Activated naive CD4-positive, alpha-beta T cell treated with anti-CD3 and anti-CD28 coated beads, Interleukin-2, amount 50 U/mL, for 72 hours (primary cell): ENCODE measurements at places on chromosomes 4 and X.
A peak's percentile ranks its signal among the peaks of the same experiment; 100 is the strongest.

DNA sequence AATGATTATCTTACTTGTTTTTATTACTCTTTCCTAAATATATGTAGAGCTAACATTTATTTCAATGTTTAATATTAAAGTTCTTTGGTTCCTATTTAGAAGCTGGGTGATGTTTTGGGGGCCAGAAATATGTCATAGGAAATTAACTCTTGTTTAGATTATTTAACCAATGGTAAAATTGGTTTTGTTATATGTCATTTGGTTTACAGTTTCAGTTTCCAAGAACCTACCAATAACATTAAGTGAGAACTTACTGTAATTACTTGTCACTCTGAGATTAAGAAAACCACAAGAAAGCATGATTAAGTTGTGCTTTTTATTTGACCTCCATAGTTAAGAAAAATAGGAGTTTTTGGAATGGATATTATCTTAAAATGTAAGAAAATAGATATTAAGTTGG, 121.2 kb downstream of the NDST3 start:
- DNase-seq = no peak

DNA sequence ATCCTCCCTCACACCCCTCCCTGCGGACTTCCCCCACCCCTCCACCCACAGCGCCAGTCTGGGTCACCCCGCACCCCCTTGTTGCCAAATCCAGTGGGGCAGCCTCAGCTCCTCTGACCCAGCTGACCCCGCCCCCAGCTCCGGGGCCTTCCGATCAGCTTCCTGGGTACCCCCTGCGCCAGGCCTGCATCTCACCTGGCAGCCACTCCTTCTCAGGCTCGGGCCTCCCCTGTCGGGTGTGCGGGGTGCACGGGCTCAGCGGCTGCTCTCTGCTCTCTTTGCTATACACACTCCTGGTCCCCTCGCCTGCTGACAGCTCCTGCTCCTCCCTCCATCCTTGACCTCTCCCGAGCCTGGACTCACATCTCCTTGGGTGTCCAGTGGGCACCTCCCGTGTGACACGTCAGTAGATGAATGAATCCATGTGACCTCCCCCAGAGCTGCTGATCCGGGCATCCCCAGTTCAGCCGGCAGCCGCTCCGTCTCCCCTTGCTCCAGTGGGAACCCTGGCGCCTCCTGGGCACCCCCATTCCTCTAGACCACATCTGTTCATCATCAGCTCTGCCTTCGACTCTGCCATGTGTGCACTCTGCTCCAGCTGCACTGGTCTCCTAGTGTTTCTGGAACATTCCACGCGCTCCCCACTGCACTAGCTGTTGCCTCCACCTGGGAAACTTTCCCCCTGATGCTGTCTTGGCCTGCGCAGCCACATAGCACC, 9.9 kb downstream of the CFAP99 start:
- no peak for DNase-seq

DNA sequence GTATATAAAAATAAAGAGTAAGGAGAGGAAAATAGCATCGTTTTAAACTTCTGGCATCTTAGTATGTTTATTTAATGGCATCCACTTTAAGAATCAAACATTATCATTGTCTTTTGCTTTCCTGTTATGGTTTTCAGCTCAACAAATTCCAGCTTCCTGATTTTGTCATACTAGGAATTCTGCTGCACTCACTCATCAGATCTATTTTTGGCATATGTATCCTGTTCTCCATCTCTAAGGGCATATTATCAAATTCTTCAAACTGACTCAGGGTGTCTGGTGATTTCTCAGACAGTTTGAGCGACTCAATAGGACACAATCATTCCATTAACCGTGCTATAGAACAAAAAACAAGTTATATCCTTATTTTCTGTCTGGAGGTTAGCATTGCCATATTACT, 248.5 kb upstream of the DIAPH2 start:
- no peak for DNase-seq

DNA sequence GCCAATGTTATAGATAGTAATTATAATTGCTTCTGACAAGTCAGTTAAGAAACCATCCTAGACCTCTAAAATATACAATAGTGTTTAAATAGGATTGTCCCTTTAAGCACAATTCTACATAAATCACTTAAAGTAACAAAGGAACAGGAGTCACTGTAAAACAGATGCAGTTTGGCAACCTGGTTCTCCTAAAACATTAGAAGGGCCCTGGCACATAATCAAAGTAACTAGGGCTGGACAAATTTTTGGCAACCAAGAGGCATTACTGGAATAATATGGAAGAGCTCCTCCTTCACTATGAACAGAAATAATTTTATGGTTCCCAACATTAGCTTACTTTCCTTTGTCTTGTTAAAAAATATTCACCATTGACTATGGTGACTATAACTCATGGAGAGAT, 75.0 kb upstream of the CCDC160 start:
- no peak for DNase-seq

DNA sequence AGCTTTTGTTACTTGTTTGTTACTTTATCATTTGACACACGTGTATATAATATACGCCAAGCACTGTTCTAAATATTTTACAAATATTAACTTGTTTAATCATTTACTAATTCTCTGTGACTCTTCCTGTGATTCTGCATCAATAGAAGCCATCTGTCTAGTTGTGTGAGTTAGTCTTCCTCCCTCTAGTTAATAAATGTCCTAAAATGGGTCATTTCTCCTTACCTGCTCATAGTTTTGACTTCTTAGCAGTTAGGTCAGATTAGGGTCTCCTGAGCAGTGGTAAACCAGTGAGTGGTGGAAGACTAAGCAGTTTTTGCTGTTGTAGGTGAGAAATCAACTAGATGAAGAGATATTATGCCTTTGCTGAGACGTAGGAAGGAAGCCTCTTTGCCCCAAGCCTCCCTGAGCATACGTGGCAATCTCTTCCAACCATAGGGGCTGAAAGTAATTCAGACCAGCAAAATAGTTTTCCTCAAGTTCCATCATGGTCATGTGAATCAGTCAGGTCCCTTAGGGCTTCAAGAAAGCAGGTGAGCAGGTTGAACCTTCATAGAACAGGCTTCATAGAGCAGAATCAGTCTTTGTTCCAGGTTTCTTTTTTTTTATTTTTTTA, 38.7 kb upstream of the THOC2 start:
- DNase-seq = no peak

GRCh38 chr4:89868999-89869589, 25.6 kb upstream of the MMRN1 start:
- DNase-seq = no peak

- peak; percentile 42 for DNase-seq
These were observed 12.2 kb downstream of the RGS12 start for GRCh38 chr4:3304831-3305609.

GRCh38 chr4:51866835-51867234, 23.9 kb downstream of the DCUN1D4 start:
- no peak for DNase-seq

GRCh38 chrX:24369816-24370215, 9.4 kb downstream of the SUPT20HL1 start:
- DNase-seq = no peak

GRCh38 chr4:163611784-163612445, 117.4 kb downstream of the TMA16 start:
- DNase-seq = no peak

DNA sequence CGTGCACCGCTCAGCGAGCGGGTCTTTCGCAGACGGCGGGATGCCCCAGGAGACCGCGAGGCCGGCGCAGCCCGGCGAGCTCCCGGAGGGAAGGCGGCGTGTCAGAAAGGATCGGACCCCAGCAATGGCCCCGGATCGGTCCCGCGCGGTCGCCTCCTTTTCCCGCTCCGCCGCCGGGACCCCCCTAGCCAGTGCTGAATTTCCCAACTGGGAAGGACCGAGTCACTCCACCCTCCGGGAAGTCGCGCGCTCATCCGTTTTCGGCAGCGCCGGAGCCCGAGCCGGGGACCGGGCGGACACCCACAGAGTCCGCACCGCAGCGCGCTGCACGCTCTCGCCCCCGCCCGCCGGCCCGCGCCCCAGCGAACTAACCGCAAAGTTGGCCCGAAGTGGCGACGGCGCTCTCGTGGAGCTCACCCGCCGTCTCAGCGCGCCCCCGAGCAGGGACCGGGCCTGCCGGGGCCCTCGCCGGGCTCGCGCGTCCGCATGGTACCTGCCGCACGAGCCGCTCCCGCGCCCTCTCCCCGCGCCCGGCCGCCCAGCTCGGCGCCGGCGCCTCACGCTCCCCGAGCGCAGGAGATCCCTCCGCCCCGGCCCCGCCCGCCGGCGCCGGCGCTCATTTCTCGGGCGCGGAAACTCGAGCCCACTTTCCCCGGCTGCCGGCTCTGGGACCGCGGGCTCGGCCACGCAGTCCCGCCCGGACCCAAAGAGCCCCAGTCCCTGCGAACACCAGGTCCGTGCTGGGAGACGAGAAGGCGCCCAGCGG, at the start of gene FAT1:
Gene FAT1, minus strand, starts transcription at position 565 of the 766 bp plus-strand sequence. CDS start 14,029 bp downstream, outside the sequence.
- no peak for DNase-seq

DNA sequence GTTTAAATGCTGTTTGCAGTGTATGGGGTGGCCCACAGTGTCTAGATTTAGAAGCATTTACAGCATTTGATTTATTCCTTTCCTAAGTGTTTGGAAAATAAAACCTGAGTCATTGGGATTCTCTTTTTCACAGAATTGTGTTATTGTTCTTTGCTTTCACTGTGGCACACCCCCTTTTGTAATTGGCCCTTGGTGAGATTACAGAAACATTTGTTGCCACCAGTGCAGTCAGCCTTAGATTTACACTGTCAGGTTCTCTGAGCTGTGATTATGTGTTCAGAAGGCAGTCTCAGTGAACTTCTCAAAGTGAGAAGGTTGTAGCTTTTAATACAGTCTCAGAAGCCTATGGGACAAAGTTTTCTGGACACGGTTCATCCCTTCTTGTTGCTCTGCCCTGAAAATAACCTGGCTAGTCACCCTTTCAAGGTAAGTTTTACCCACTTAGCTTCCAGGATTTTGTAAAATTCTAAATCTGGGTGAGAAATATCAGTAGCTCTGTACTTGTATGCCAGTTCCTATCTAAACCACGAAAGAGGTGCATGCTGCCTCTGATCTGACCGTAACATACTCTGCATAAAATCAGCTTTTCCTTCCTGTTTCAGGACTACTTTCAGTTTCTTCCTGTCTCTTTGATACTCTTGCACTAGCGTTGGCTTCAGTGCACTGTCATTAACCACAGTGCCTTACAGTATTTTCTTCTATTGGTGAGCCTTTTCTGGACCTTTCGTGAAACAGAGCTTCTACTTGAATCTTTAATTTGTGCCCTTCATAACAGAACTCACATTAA, 12.6 kb downstream of the RUFY3 start:
- no peak for DNase-seq

DNA sequence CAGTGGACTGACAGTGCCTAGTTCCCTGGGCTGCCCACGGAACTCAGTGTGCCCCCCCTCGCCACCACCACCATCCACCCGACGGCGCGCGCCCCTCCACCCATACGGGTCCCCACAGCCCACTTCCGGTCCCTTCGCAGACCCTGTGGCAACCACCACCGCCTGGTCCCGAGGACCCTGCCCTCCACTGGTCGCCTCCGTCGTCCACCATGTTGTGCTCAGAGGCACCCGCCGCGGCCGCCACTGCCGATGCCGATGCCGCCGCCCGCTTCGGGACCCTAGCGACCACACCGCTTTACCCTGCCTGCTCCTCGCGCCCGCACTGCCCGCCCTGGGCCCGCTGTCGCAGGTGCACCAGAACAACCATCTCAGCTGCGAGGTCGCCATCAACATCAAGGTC, 66.5 kb upstream of the LANCL3 start:
- no peak for DNase-seq

- no peak for DNase-seq
These were observed 554.8 kb upstream of the PABPC4L start for GRCh38 chr4:134756421-134756820.

GRCh38 chr4:168765322-168765721, 244.7 kb downstream of the CBR4 start:
- DNase-seq = no peak

GRCh38 chr4:76017056-76017686, 6.1 kb downstream of the CXCL10 start:
- DNase-seq = no peak

DNA sequence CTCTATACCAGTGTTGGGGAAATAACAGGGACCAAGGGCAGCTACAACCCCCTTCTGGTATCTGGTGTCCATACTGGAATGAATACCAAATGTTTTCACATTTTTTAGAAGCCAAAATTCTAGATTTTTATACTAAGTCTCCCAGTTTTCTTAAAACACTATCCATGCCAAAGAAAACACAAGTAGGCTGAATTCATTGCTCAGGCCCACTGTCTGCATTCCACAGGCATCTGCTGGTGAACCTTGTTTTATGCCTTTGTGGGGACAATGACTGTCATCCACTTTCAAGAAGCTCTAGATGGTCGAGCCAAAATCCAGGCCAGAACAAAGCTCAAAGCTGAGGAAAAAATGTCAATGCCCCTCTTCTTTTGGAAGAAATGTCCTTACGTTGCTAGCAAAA, 213.4 kb upstream of the RASGEF1B start:
- DNase-seq = no peak

GRCh38 chr4:158238575-158238974, 28.3 kb downstream of the TMEM144 start:
- DNase-seq = no peak

- DNase-seq = no peak
These were observed 136.1 kb upstream of the MID1 start for GRCh38 chrX:10756441-10756840.

DNA sequence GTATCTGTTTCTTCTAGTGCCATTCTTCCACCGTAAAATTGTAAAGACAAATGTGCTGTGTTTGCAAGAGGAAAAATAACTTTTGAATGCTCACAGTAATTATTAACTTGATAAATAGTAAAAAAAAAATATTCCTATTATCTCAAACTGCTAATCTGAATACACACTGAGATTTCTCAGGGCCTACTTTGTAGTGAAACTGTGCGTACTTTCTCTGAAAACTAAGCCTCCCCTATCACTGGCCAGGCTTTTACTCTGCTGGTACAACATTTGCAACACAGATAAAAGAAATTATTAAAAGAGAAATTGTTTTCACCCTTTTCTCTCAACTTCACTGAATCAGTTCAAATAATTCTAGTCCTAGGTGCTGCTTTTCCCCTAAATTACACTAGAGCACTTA, 137.3 kb downstream of the PRDM5 start:
- DNase-seq = no peak

- DNase-seq = no peak
These were observed 2.1 kb upstream of the NRK start for GRCh38 chrX:105820247-105820646.

DNA sequence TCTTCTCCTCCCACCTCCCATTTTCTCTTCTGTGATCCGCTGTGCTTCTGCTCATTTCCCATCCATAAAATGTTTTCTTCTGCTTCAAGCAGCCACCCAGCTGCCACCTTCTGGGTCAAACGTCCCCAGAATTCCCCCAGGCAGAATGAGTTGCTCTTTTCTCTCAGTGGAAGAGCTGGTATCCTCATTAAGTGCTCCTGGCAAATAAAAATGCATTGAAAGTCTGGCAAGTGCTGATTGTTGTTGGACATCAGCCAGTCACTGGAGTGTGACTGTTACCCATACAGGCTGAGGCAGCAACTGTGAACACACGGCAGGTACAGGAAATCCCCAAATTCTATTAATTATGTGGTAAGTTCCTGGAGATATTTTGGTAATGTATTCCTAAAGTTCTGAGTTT, 52.6 kb downstream of the LIMCH1 start:
- no peak for DNase-seq
